Activated naive CD4-positive, alpha-beta T cell treated with anti-CD3 and anti-CD28 coated beads for 36 hours (primary cell): ENCODE measurements at places on chromosomes 12 and 14. TPM values are rescaled to one million over a fixed set of nuclear protein-coding genes. Genes with fewer than 3 reads are reported as not detected.

The TMEM30B gene
- total RNA-seq: 2.8 TPM

The PTPRB gene
- total RNA-seq: not detected

The CABP1 gene
- total RNA-seq: not detected

The CMA1 gene
- 1.2 TPM for total RNA-seq

The RASSF9 gene
- total RNA-seq: not detected

The GDF3 gene
- not detected for total RNA-seq

The MUCL1 gene
- total RNA-seq: not detected

The ENDOU gene
- total RNA-seq: 0.15 TPM

The BICDL1 gene
- 133 TPM for total RNA-seq

The ANO2 gene
- not detected for total RNA-seq

The KRT2 gene
- not detected for total RNA-seq

The SLC25A47 gene
- not detected for total RNA-seq

The CCDC38 gene
- not detected for total RNA-seq

The ALX1 gene
- total RNA-seq: not detected

The NDUFA12 gene
- 160 TPM for total RNA-seq

The FOXM1 gene
- total RNA-seq: 74.6 TPM

The CAPZA3 gene
- total RNA-seq: not detected

The TSHR gene
- total RNA-seq: not detected

The RIPK3 gene
- total RNA-seq: 7.6 TPM
